Right atrium auricular region (tissue), 2 donors: ENCODE measurements at places on chromosomes 3 and 15.
A peak's percentile ranks its signal among the peaks of the same experiment; 100 is the strongest.

GRCh38 chr15:37101980-37102304 is 1.6 kb upstream of the MEIS2 start:
- no peak for DNase-seq

GRCh38 chr3:39917065-39917773 is 107.8 kb downstream of the MYRIP start:
- no peak for DNase-seq

GRCh38 chr3:48217449-48217848 is 5.8 kb upstream of the CAMP start:
- DNase-seq = no peak

DNA sequence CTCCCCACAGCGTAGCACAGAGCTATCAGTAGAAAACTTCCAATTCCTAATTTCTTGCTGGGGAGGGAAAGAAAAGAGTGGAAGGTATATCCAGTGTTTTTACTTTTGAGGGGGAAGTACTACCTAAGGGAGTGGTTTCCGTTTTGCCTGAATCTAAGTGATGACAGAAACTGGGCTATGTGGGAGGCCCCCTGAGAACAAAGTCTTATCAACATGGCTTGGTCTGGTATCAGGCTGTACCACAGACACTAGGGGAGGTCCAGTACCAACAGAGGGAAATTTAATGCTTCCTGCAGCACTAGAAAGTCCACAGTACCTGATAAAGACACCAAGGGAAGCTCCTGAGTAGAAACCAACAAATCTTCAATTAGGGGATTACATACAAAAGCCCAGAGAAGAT is 199.2 kb downstream of the IL5RA start:
- no peak for DNase-seq

GRCh38 chr3:141057946-141058800 is 7.0 kb downstream of the SPSB4 start:
- DNase-seq = no peak

DNA sequence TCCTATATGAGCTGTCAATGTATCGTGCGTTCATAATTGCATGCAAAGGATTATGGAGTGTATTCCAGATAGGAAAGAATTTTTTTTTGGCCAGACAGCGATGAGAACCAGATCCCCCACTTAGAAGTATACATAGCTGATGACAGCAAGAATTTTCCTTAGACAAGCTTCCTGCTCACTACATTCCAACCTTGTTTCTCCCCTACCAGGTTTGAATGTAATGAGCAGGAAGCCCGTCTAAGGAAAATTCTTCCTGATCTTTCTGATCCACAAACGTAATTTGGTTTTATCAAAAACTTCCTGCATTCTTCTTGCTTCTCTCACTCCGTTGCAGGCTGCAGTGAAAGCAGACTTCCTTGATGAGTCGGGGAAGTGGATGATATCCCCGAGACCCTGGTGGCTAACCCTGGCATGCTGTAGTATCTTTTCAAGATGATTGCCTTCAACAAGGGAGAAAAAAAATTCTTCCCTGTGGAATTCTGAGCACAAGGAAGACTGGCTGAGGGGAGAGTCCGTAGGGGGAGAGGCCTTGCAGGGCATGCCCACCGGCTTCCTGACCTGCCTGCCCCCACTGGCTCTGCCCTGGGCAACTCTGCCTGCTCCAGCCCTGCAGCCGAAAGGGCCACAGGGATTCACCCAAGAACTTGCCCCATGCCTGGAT is 243.1 kb downstream of the TLE3 start:
- DNase-seq = no peak

DNA sequence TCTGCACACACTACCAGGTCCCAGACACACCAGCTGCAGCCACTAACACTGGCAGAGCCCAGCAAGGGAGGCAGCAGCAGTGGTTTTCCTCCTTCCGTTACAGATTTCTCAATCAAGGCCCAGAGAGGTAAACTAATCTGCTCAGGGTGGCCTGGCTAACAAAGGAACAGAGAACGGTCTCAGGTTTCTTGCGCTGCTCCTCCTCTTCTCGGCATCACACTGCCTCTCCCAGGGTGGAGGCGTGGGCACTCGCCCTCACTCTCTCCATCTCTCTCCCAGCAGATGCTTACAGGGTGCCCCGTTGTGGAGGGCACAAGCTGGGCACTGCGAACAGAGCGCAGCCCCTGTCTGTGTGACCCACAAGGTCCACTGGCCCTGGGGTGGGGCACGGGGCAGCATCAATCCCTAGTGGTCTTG is 228.7 kb downstream of the VPS13C start:
- DNase-seq = no peak

DNA sequence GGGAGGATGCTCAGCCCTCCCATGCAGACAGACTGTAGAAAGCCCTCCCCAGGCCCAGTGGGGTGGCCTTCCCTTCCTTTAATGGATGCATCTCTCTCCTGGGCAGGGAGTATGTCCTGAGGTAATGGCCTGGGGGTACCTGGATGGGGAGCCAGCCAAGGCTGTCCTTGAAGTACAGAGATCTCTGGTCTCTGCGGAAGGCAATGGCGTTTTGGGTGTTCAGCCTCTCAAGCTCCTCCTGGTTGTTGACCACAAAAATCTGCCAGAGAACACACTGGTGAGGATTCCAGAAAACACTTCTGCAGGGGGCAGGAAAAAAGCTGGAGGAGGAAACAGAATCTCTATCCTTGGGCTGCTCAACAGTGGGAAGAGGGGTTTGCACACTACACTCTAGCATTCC is 28.9 kb downstream of the EAF1 start:
- DNase-seq = no peak

DNA sequence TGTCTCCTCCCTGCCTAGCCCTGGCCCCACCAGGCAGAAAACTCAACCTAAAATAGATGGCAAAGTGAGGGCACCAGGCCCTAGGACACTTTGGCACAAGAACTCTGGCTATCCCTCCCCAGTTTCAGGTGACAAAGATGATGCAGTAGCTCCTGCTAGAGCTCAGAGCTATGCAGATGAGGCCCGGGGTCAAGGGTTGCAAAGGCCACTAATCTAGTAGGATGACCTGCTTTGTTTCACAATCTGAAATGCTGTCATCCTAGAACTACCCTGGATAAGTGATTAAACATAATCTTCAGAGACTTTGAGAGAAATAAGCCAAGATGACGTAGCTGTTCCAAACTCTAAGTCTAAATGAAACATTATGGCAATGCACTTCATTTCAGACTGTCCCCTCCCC is 24.0 kb upstream of the PIK3R4 start:
- DNase-seq = no peak

DNA sequence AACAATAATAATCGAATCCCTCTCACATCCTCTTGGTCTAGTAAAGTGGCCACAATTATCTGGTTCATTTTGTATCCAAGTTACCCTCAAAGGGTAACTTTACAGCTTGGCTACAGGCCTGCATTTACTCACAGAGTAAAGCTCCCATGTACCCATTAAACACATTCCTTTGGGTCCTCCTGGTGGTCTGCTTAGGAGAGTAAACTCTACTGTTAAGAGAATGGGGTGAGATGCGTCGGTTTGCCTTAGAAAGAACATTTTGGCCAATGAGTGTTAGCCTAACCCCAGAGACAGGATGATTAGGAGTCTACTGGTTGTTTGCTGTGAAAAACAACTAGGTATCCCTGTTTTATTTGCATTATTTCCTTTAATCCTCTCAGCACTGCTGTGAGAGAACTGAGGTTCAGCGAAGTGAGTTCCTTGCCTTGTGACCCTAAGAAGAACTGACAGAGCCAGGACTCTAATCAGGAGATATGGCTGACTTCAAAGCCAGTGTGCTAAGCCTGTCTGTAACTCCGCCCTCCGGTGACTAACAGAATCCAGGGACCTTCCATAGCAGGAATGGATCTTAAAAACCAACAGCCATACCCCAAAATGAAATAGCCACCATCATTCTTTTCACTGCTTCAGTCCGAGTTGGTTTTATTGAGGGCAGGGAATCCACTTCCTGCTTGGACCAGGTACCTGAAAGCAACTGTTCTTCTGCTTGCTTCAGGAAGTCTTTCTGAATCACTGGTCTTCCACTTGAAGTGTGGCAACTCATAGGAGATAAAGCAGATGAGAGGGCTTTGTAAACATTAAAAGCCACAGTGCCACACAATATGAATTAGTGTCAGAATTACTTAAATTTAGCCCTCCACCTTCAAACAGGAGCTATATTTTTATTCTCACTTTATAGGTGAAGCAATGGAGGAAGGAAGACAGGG is 317.3 kb upstream of the WNT5A start:
- no peak for DNase-seq

DNA sequence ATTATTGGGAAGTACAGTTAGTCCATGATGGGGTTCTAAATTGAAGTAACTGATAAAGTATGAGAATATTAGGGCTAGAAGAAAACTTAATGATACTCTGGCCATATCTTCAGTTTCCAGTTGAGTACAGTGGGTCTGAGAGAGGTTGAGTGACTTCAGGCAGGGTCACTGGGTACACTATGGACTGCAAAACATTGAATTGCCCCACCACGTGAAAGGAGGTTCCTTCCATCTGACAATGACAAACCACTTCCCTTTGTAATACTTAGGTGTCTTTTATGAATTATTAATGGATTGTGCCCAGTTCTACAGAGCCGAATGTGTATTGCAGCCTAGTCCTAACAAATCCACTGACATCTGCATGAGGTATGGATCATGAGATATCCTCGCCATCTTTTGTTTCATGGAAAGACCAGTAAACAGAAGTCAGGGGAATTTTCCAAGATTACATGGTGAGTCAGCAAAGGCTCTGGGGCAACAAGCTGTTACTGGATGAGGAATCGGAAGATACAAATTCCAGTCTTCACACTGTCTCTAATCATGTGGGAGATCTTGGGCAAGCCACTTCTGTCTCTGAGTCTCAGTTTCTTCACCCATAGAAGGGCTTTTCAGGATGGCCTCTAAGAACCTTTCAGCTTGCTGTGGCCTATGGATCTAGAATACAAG is 66.5 kb upstream of the BCL6 start:
- no peak for DNase-seq

DNA sequence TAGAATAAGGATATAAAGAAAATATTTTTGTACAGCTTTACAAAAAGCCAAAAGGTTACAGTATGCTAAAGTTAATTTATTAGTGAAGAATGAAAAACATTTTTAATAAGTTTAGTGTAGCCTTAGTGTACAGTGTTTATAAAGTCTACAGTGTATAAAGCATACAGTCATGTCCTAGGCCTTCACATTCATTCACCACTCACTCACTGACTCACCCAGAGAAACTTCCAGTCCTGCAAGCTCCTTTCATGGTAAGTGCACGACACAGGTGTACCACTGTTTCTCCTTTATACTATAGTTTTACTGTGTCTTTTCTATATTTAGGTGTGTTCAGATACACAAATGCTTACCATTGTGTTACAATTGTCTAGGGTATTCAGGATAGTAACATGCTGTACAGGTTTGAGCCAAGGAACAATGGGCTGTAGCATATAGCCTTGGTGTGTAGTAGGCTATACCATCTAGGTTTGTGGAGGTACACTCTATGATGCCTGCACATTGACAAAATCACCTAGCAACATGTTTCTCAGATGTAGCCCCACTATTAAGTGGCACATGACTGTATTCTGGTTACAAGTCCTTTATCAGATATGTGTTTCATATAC is 197.1 kb upstream of the KBTBD8 start:
- DNase-seq = no peak

DNA sequence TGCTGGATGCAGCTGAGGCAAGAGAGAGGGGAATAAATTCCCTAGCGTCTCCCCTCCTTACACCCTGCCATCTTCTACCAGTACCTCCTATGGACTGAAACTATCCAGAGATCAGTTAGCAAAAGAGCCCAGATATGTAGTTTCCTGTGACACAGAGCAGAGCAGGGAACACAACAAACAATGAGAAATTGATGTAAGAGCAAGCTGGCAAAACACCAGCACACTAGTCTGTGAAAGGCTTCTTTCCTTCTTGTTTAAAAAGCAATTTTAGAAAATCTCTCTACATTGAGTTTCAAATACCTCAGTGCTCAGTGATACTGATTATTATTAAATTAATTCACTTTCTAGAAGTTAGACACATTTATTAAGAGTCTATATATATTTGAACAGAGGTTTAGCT is 215.6 kb upstream of the AZI2 start:
- no peak for DNase-seq

DNA sequence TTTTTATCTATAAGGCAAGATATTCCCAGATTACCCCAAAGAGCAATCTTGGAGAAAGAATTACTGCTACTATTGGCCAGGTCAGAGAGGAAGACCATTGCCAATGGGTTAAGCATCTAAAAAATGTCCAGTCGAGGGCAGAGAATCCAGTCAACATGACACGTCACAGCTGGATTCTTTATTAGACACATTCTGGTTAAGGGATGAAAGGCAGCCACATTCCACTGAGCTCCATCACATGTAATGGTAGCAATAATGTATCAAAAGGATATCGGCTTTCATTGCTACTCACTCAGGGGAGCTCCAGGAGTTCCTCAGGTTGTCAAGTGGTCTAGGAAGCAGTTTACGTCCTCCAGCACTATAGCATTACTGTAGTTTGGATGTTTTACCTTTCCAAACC is 421.1 kb downstream of the PLOD2 start:
- DNase-seq = no peak

- no peak for DNase-seq
These were observed 153.5 kb upstream of the IL12A start for GRCh38 chr3:159835126-159835525.

DNA sequence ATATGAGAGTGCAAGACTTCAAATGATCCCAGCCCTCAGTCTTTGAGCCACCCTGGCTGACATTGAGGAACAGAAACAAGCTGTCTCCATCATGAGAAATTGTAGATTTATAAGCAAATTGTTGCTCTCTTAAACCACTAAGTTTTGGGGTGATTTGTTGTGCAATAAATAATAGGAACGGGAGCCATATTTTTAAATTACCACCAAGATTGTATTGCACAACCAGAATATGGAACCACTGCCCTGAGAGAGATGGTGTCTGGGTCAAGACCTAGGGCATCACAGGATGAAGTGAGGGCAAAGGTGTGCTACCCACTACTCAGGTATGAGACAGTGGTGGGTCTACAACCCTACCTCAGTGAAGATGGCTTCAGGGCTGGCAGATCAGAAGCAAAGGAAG is 2.3 kb upstream of the CFAP92 start:
- no peak for DNase-seq

GRCh38 chr3:16810593-16811367 is 74.0 kb upstream of the PLCL2 start:
- no peak for DNase-seq

- DNase-seq = no peak
These were observed 54.8 kb upstream of the ACTC1 start for GRCh38 chr15:34850121-34850520.

- DNase-seq = no peak
These were observed 333.8 kb upstream of the TRIM42 start for GRCh38 chr3:140344082-140344454.

DNA sequence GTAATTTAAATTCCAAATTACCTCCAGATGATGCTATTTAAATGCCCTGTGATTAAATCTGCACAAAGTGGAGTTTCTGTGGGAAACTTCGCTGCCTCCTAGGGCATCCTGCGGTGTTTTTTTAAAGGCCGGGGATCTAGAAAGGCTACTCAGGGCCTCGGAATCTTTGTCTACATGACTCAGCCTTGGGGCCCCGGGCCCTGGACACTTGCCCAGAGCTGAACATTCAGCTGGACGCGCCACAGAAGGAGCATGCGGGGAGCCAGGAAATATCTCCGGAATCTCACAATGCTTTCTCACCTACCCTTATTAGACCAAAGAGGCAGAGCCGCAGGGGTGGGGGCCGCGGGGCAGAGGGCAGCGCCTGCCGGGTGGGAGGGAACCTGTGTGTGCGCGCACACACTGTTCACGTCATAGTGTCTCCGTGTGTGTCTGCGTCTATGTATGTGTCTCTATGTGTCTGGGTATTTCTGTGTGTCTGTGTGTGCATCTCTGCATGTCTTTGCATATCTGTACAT is 145.5 kb upstream of the TPM1 start:
- peak; percentile 96 for DNase-seq

GRCh38 chr3:114899186-114899931 is 247.7 kb downstream of the ZBTB20 start:
- no peak for DNase-seq

- no peak for DNase-seq
These were observed 26.6 kb downstream of the SRPRB start for GRCh38 chr3:133831966-133832801.
